CD4-positive, alpha-beta T cell treated with Interleukin-10 for 1 hour (primary cell): ENCODE measurements at places on chromosomes 5 and 9.

GRCh38 chr9:130319300-130319699 is 53.7 kb downstream of the HMCN2 start:
- no peak for DNase-seq

DNA sequence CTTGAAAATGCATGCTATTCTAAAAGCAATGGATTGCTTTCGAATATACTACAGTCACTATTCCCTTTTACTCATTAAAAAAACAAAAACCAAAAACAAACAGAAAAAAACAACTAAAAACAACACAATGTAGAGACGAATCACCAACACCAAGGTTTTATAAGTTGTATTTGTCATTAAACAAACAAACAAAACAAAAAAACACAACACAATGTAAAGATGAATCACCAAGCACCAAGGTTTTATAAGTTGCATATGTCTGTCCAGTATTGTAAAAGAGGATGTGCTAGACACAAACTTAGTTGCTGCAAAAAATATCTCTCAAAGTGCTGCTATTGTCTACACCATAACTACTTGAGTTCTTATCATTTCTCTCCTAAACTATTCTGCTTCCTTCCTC is 1269.2 kb downstream of the EFNA5 start:
- DNase-seq, result no peak

GRCh38 chr5:139404484-139404840 is 573 bp upstream of the SPATA24 start:
- DNase-seq, result no peak

GRCh38 chr5:55331321-55331720 is 23.5 kb downstream of the MTREX start:
- DNase-seq, result no peak

DNA sequence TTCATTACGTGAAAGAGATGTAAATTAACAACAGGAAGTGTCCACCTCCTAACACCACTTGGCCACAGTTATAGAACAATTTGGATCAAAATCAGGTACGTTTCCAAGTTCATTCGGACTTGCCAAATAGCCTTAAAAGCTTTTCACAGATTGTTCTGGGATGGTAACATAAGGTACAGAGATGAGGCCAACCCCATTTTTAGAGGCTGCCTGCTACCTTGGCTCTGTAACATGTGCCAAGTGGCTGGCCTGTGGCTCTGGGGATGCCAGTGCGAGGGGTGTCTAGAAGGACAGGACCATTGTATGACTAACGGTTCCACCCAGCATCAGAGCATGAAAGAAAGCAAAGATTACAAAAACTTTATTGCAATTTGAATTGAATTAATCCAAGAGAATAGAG is 91.0 kb downstream of the LHFPL2 start:
- no peak for DNase-seq

DNA sequence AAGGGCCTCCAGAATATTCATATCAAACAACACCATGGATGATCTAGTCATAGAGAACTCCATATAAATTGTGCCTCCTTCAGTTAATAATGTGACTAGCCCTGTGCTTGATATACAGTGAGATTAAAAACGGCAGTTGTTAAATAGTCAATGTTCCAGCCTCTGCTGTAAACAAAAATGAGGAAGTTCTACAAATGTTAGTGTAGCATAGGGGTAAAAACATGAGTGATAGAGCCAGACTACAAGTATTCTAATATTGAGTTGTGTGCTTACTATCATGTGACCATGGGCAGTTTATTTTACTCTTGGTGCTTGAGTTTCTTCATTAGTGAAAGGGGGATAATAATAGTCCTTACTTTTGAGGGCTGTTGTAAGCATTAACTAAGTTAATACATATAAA is 43.3 kb upstream of the SLCO6A1 start:
- DNase-seq, result no peak

DNA sequence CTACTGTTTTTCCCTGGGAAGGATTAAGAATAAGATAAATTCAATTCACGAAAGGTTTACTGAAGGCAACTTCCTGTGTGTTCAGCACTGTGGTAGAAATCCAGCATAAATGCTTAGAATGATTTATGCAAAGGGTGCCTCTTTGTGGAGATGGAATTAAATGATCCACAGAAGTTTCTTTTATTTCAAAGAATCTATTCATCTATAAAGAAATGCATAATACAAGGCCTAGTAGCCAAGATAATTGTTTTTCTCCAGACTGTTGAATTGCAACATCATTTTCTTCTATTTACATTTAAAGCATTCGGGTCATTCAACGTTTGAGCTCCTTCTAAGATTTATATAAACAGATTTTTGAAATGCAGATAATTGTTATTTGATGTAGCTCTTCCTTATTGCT is 138.8 kb upstream of the NFIL3 start:
- no peak for DNase-seq

DNA sequence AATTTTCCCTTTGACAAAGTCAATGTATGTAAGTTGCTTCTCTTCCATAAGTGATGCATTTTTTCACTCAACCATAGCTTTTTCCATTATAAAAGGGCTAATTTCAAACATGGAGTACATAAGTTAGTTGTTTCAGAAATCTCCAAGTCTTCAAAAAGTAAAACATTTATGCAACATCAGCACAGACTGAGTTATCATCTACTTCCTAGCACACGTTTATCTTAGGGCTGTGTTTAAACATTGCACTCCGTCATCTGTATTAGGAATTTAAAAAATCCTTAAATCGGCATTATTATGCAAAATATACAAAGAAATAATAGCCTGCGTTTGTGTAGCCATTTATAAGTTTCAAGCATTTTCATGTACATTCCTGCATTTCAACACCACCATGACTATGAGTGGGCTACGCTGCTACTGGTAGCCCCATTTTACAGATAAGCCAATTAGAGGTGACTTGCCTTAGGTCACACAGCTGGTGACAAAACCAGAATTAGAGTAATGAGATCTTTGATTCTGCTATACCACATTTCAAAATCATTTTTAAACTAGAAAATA is 43.4 kb downstream of the PTPN3 start:
- DNase-seq, result no peak

DNA sequence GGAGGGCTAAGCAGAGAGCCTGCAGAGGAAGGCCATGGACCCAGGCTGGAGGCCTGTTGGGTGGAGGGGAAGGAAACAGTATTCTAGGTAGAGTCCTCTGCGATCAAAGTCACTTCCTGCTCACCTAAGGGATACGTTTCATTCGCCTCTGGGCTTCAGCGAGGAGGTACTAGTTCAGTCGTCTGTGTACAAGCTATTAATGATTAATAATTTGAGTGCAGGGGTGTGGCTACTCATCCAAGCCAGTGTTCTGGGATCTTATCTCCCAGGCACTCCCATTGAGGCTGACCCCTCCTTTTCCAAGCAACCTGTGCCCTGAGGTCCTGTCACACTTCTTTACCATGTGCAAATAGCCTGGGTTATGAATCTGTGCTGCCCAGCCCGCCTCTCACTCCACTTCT is 25.2 kb downstream of the RALGPS1 start:
- DNase-seq, result no peak

GRCh38 chr5:117604845-117605244 is 1030.2 kb upstream of the SEMA6A start:
- DNase-seq, result no peak

- no peak for DNase-seq
These were observed 195.9 kb upstream of the PPP1R26 start for GRCh38 chr9:135283671-135284070.

- no peak for DNase-seq
These were observed 251.5 kb downstream of the FSTL4 start for GRCh38 chr5:133360693-133361472.

DNA sequence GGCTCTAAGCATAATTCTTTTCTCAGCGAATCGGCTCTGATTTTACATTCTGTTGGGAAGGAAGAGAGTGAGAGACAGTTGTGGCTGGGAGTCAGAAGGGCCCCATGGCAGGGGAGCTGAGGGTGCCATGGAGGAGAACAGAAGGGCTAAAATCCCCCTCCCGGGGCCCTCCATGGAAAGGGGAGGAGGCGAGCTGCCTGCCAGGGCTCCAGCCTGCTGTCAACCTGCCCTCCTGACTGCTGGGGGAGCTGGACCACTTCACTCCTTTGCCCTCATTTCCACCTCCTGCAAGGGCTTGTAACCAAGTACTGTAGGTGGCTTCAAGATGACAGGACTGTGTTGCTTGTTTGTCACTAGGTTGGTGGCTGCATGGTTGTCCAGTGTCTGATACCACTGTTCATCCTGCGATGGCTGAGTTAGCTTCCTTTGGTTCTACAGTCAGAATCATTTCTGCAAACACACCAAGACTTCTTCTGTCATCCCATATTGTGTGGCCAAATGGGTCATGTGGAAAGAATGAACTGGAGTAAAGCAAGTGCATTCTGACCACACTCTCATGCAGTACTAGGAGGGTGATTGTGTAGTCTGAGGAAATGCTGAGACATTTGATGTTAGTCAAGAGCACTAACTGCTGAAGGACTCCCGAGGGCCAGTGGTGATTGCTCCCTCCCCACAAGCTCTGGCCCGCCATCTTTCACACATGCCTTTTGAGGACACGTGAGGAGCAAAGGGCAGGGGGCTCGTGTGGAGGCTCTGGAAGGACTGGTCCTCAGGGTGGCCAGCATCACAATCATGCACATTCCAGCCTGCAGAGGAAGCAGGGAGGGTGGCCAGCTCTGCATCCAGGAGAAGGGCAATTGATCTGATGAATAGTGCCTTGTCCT is 307.2 kb downstream of the GADD45G start:
- DNase-seq, result no peak

GRCh38 chr5:107218457-107219193 is 452.1 kb downstream of the EFNA5 start:
- DNase-seq, result no peak

DNA sequence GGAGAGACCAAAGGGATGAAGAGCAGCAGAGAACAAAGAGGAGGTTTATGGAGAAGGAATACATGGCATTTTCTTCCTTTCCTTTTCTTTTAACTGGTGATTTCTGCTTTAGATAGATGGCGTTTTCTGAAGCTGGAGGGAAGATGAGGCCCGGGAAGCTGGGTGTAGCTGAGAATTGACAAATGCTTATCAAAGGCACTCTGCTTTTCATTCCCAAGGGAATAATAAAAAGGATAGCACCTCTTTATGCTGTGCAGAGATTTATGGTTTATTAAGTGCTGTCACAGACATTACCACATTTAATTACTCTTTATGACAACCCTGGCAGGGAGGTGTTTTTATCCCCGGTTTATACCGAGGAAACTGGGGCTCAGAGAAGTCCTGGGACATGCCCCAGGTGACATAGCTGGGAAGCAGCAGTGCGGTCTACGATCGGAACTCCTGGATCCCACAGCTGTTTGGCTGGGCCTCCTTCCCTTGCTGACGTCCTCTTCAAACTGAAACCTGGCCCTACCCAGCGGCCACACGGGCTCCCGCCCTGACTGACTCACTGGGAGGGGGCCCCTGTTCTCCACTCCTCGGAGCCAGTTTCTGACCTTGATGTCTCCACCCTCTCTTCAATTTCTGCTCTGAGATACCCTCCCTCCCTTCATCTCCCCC is 8.2 kb upstream of the EPB41L4B start:
- no peak for DNase-seq

- peak; percentile 69 for DNase-seq
These were observed 4.4 kb upstream of the IL3 start for GRCh38 chr5:132055808-132056609.

DNA sequence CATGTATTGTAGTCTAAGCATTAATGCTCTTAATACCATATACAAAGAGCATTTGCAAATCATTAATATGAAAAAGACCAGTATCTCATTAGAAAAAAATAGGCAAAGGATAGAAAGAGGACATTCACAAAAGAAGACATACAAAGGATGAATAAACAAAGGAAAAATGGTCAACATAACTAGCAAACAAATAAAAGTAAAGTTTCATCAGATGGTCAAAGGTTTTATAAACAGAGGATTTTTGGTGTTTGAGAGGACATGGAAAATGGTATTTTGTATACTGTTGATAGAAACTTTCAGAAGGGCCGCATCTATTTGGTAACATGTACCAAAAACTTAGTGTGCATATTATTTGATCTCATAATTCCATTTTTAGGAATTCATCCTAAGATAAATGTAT is 414.8 kb downstream of the PIK3R1 start:
- DNase-seq, result no peak

DNA sequence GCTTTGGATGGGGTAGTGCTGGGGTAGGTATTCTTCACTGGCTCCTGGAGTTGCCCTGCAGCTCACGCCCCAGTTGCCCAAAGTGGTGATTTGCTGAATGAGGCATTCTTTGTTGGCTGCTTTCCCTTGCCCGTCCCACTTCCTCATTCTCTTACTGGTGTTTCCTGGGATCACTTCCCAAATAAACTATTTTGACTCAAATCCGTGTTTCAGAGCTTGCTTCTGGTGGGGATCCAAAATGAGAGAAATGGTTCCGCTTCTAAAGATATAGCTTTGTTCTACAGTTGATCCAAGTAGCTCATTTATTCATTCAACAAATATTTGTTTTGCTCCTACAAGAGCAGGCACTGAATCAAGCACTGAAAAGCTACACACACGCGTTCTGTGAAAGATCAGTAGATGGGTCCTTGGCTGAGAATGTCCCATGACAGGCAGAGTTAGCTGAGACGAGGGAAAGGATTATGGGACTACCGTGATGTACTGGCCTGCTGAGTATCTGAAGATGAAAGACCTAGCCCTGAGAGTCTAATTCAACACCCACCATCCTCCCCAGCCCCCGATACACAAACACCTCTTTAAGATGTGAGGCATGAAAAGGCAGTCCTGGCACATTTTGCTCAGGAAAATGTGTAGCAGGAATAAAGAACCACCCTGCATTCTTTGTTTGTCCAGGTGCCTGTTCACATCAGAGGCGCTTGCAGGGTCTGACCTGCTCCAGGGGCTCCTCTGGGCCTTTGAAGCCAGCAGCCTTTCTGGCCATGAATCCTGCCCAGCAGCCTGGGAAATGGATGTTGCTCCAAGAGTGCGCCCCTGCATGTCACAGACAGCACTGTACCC is 143.1 kb upstream of the RANBP3L start:
- DNase-seq, result no peak

DNA sequence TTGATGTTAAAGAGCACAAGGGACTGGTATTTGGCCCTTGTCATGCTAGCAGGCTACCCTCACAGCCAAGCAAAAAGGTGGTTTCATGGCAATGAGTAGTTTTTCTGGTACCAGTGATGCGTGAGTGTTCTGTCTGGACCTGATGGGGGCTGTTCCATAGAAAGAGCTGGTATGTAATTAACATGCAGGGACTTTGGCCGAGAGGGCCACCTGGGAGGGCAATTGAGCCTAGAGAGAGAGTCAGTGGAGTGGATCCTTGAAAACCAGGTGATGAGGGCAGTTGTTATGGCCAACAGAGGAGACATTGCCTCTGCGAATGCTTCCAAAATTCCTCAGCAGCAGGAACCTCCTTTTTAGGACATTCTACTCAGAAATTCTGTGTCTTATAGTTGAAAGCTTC is 383.3 kb downstream of the PSAT1 start:
- DNase-seq, result no peak

- peak; percentile 71 for DNase-seq
These were observed 2.0 kb upstream of the ADAMTS6 start for GRCh38 chr5:65483546-65484346.

- DNase-seq, result no peak
These were observed 59.7 kb upstream of the ANKRD33B start for GRCh38 chr5:10503997-10504793.

GRCh38 chr5:160118349-160119141 is 705 bp downstream of the PWWP2A start:
- DNase-seq, result peak; percentile 58
